ENCODE measurements at places on chromosomes 12 and 14.

DNA sequence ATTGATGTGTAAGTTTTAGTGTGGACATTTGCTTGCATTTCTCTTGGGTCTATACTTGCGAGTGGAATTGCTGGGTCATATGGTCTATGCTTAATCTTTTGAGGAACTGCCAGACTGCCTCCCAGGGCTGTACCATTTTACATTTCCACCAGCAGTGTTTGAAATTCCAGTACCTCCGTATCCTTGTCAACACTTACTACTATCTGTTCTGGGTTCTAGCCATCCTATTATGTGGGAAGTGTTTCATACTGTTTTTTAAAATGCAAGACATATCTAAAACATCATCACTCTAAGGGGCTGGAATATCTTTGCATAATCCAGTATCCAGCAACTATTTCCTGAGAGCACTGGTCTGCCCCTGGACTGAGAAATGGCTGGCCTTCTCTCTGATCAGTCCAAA lies 80.2 kb upstream of the RIN3 start:
- DNase-seq: no peak

GRCh38 chr14:101134851-101135433 lies 231.4 kb upstream of the RTL1 start:
- no peak for DNase-seq

DNA sequence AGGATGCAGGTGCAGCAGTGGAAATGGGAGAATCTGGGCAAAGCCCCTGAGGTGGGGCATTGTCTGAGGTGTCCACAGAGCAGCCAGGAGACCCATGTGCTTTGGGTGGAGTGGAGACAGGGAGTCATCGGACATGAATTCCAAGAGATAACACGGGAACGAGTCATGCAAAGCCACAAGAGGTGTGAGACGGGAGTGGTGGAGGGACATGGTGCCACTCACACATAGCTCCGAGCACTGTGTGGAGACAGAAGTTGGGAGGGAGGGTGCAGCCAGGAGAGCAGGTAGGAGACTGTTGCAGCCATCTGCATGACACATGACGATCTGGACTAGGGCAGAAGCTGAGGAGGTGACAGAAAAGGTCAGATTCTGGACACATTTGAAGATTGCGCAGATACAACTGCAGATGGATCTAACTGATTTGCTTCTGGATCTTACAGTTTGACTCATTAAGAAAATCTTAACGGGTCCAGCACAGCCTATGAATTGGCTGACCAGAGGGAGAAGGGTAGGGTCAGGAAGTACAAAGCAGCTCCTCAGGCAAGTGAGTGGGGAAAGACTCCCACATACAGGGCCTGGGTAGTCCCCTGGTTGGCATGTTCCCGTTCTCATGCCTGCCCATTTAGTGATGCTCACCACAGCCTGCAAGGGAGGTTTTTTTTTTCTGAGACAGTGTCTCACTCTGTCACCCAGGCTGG lies 379.8 kb downstream of the FUT8 start:
- no peak for DNase-seq

GRCh38 chr12:120962532-120963020 lies 15.8 kb upstream of the HNF1A start:
- no peak for DNase-seq

- no peak for DNase-seq
Measured at GRCh38 chr12:4281173-4281654, 7.7 kb downstream of the CCND2 start.
